ENCODE measurements at places on chromosomes 12 and 14.
A peak's percentile ranks its signal among the peaks of the same experiment; 100 is the strongest.

- H3K36me3 ChIP-seq = no peaks in the 10 kb centered on the region
- no peak overlapping the region for H3K27ac ChIP-seq
- no peak overlapping the region for H3K4me3 ChIP-seq
- no peaks in the 10 kb centered on the region for H3K4me1 ChIP-seq
These were observed 34.5 kb upstream of the ARID2 start for GRCh38 chr12:45695035-45695434.

GRCh38 chr12:78101946-78102635 is 271.4 kb downstream of the NAV3 start:
- H3K4me1 ChIP-seq = no peaks in the 10 kb centered on the region
- H3K4me3 ChIP-seq = no peak overlapping the region
- H3K27ac ChIP-seq = no peak overlapping the region
- no peaks in the 10 kb centered on the region for H3K36me3 ChIP-seq
- no peaks in the 10 kb centered on the region for H3K27me3 ChIP-seq
- DNase-seq = no peak

- H3K36me3 ChIP-seq = no peaks in the 10 kb centered on the region
- no peak overlapping the region for H3K27ac ChIP-seq
These were observed 451.8 kb downstream of the VRK1 start for GRCh38 chr14:97248973-97249372.

- DNase-seq = no peak
- no peaks in the 10 kb centered on the region for H3K4me1 ChIP-seq
- H3K27me3 ChIP-seq = no peaks in the 10 kb centered on the region
- H3K27ac ChIP-seq = no peak overlapping the region
- H3K4me3 ChIP-seq = no peak overlapping the region
These were observed 174.6 kb downstream of the ESRRB start for GRCh38 chr14:76550534-76550933.

DNA sequence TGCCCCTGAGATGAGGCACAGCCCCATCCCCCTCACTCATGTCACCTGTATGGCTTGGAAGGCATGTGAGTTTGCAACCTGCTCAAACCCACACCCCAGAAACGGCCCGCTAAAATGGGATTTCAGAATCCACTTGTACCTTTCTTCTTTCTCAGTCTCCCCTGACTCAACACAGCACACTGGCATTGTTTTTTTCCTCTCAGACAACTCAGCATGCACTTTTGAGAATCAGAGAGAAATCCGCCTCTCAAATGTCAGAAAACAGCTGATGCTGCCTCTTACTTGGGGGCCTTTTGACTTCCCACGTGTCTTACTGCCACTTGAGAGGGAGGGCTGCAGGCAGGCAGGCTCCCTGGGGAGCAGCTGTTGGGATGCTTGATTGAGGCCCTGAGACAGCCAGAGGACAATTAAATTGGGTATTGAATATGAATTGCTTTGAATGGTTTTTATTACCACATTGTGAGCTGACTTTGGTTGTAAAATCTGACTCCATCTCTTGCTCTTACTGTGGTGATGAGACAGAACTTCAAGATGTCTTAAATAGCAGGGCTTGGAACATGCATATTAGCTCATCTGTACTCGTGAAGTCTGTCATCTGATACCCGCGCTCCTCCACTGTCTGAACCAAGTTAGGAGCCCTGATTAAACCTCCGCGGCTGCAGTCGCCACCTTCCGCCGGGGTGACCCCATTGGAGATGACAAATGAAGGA is 96.6 kb downstream of the APAF1 start:
- no peak for DNase-seq
- no peak overlapping the region for H3K4me3 ChIP-seq
- peaks cover 12% of the 10 kb centered on the region for H3K4me1 ChIP-seq
- peaks cover 45% of the 10 kb centered on the region for H3K27me3 ChIP-seq
- H3K27ac ChIP-seq = no peak overlapping the region

DNA sequence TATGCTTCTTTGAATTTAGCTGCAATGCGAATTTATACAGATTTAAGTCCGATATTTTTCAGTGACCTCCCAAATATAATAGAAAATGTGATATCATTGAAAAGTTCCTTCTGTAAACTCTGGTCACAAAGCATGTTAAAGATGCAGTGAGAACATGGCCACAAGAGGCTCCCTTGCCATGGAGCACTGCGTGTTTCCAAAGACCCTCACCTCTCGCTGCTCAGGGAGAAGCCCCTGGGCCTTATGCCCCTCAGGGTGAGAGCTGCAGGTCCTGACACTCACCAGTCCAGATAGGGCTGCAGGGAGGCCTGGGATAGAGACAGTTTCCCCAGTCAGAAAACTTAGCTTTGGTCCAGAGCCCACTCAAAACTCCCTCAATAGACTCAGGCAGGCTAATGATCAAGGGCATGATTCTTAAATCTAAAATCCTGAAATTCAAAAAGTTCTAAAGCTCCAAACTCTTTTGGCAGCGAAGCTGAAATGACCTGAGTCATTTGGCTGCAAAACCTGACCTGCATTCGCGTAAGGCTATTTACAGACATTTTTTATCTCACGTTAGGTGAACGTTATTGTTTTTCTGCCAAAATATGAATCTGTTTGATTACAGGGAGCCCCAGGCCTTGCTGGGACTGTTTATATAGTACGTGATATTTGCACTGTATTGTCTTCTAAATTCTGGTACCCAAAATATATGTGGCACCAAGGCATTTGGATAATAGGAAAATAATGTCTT is 67.8 kb downstream of the CAPZA3 start:
- no peak overlapping the region for H3K27ac ChIP-seq
- no peaks in the 10 kb centered on the region for H3K27me3 ChIP-seq
- no peak for DNase-seq
- H3K36me3 ChIP-seq = no peaks in the 10 kb centered on the region

- no peaks in the 10 kb centered on the region for H3K36me3 ChIP-seq
- no peak for DNase-seq
- no peak overlapping the region for H3K4me3 ChIP-seq
These were observed 143.5 kb downstream of the SSPN start for GRCh38 chr12:26338586-26339572.

- no peak for DNase-seq
- H3K27ac ChIP-seq = no peak overlapping the region
- H3K4me1 ChIP-seq = no peaks in the 10 kb centered on the region
- no peak overlapping the region for H3K4me3 ChIP-seq
- no peaks in the 10 kb centered on the region for H3K36me3 ChIP-seq
These were observed 76.7 kb upstream of the FERMT2 start for GRCh38 chr14:53027562-53027961.

DNA sequence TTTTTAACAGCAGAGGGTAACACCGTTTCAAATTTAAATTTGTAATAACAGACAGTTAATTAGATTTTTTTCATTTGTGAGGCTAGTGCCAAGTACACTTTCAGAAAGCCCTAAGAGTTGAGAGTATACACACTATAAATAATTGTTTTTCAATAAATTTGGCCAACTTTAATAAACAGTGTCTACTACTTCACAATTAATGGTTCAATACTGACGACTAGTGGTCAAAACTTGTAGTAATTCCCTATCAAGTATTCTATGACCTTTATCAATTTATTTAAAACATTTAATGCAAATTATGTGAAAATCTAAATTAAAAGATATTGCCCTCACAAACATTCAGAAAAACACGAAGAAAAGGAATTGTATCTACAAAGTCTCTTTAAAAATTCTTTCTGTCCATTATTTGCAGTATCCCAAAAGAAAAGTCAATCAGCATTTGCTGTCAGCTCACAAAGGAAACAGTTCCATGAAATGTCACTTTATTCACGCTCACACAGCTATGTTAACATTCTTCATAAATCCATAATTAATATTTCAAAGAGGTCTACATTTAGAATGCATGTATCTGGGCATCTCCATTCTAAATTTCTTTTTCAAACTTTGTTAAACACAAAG is 91.2 kb downstream of the CEP128 start:
- H3K4me1 ChIP-seq = no peaks in the 10 kb centered on the region
- H3K4me3 ChIP-seq = no peak overlapping the region
- no peaks in the 10 kb centered on the region for H3K36me3 ChIP-seq
- H3K27me3 ChIP-seq = no peaks in the 10 kb centered on the region
- H3K27ac ChIP-seq = no peak overlapping the region

- H3K27ac ChIP-seq = no peak overlapping the region
- H3K36me3 ChIP-seq = no peaks in the 10 kb centered on the region
- H3K4me3 ChIP-seq = no peak overlapping the region
- peaks cover 17% of the 10 kb centered on the region for H3K4me1 ChIP-seq
- H3K27me3 ChIP-seq = no peaks in the 10 kb centered on the region
These were observed 22.0 kb upstream of the TMED10 start for GRCh38 chr14:75198291-75198933.

DNA sequence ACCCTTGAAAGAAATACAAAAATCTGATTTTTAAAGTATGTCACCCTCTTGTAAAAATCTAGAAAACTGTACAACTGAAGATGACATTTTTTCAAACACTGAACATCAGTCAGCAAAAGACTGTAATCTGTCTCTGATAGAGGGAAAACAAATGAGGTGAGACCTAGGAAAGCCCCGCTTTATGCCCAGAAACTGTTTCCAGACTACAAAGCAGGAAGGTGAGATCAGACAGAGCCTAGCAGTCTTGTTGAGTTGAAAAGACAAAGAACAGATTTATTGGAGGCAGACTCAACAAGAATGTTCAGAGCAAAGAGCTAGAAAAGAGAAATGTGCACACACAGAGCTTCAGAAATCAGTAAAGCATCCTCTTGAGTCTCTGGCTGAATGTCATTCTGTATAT is 873.6 kb downstream of the LRFN5 start:
- no peaks in the 10 kb centered on the region for H3K4me1 ChIP-seq
- no peak overlapping the region for H3K27ac ChIP-seq
- H3K27me3 ChIP-seq = no peaks in the 10 kb centered on the region
- no peak overlapping the region for H3K4me3 ChIP-seq
- no peak for DNase-seq

- H3K4me1 ChIP-seq = no peaks in the 10 kb centered on the region
- no peaks in the 10 kb centered on the region for H3K27me3 ChIP-seq
- H3K4me3 ChIP-seq = no peak overlapping the region
- H3K27ac ChIP-seq = no peak overlapping the region
- DNase-seq = no peak
These were observed 12.9 kb upstream of the KRT73 start for GRCh38 chr12:52631264-52631663.

- H3K4me1 ChIP-seq = no peaks in the 10 kb centered on the region
- H3K27ac ChIP-seq = no peak overlapping the region
- no peak overlapping the region for H3K4me3 ChIP-seq
- peak; percentile 47 for DNase-seq
- no peaks in the 10 kb centered on the region for H3K27me3 ChIP-seq
These were observed 130.1 kb upstream of the RTL1 start for GRCh38 chr14:101033446-101034165.

DNA sequence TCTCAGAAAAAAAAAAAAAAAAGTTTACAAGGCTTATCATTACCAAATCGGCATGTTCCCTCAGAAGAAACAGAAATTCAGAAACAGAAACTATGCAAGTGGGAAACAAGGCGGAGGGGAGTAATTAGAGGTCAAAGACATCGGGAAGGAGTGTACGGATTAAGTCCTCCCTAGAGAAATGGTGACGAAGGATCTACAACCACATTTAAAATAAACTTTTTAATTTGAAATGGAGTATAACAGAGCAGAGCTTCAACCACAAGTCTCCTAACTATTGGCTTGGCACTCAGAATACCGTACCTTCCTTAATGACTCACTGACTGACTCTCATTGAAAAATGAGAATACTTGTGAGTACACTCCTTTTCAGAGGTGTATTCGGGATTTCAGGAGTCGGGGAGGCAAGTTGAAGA is 908 bp downstream of the ENTPD5 start:
- H3K27ac ChIP-seq = peak overlapping the region; percentile 98
- H3K27me3 ChIP-seq = no peaks in the 10 kb centered on the region
- H3K4me3 ChIP-seq = peak overlapping the region; percentile 81
- H3K4me1 ChIP-seq = peaks cover 7% of the 10 kb centered on the region

DNA sequence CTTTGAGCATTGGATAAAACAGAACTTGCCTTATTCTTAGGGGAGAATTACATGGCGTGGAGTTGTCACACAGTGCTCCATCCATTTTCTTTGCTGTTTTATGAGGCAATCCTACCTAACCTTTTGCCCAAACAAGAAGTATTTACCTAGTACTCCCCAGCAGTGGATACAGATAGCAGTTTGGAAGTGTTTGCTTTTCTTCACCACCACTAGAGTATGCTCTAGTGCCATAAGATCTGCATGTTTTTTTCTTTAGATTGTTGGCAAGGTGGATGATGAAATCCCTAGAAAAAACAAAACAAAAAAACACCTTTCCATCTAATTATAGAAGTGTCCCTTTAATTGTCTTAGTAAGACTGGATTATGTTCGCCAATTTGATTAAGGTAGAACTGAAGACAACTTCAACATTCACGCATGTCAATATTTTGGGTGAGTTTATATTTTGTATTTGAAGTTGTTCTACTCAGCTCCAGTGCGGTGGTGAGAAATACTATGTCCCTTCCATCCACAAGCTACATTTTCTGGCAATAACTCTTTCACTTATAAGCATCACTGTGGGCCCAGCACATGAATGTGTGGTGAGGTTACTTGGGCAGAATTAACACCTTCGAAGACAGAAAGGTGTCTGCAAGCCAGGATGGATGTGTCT is 23.6 kb upstream of the TMEM260 start:
- peaks cover 22% of the 10 kb centered on the region for H3K27me3 ChIP-seq
- H3K4me3 ChIP-seq = no peak overlapping the region
- DNase-seq = no peak
- H3K27ac ChIP-seq = no peak overlapping the region
- H3K4me1 ChIP-seq = no peaks in the 10 kb centered on the region
- H3K36me3 ChIP-seq = no peaks in the 10 kb centered on the region

GRCh38 chr14:39956372-39956771 is 524.1 kb upstream of the FBXO33 start:
- DNase-seq = no peak
- no peaks in the 10 kb centered on the region for H3K4me1 ChIP-seq
- no peak overlapping the region for H3K27ac ChIP-seq
- no peaks in the 10 kb centered on the region for H3K27me3 ChIP-seq
- H3K36me3 ChIP-seq = no peaks in the 10 kb centered on the region

Data from left lung (tissue), 14 donors.